Activated CD4-positive, alpha-beta T cell treated with anti-CD3 and anti-CD28 coated beads for 36 hours (primary cell): ENCODE measurements at places on chromosomes 12 and 14. TPM values are rescaled to one million over a fixed set of nuclear protein-coding genes. Genes with fewer than 3 reads are reported as not detected.

The WNT1 gene
- not detected for total RNA-seq

DNA sequence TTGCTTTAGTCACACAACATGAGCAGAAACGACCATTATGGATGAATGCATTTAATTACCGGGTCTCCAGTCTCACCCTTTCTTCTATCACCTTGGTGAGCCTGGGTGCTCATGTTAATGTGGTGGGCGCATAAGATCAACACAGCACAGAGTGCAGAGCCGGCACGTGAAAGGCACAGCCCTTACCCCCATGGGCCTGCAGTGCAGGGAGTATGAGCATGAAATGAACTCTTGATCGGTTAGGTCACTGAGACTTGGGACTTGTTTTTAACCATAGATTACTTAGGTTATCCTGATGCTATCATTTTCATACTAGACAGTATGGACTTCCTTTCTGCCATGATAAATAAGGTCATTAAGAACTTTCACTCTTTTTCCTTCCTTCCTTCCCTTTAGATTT is 156.8 kb downstream of the CRADD start:
- H3K4me3 ChIP-seq = no peak overlapping the region
- DNase-seq = no peak

GRCh38 chr12:105555556-105556295 is 225.2 kb downstream of the C12orf75 start:
- no peaks in the 10 kb centered on the region for H3K4me1 ChIP-seq
- no peak overlapping the region for H3K4me3 ChIP-seq
- H3K27me3 ChIP-seq = peaks cover 2% of the 10 kb centered on the region
- no peak for DNase-seq
- H3K36me3 ChIP-seq = no peaks in the 10 kb centered on the region
- no peak overlapping the region for H3K27ac ChIP-seq

The CFAP251 gene
- total RNA-seq = 0.65 TPM

DNA sequence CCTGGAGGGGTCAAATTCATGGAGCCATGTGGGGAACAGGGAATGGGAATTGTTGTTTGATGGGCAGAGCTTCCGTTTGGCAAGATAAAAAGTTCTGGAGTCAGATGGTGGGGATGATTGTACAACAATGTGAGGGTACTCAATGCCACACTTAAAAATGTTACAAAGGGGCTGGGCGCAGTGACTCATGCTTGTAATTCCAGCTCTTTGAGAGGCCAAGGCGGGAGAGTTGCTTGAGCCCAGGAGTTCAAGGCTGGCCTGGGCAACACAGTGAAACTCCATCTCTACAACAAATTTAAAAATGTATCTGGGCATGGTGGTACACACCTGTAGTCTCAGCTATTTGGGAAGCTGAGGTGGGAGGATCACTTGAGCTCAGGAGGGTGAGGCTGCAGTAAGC is 66.0 kb upstream of the DIO3 start:
- no peak for DNase-seq
- no peaks in the 10 kb centered on the region for H3K4me1 ChIP-seq
- H3K36me3 ChIP-seq = peaks cover 1% of the 10 kb centered on the region
